ENCODE measurements at places on chromosomes 12 and 14.
A peak's percentile ranks its signal among the peaks of the same experiment; 100 is the strongest.

- DNase-seq, result peak; percentile 69
These were observed 5.5 kb downstream of the BCL11B start for GRCh38 chr14:99266181-99267178.

- DNase-seq, result peak; percentile 48
These were observed 118.4 kb upstream of the EVL start for GRCh38 chr14:99946652-99947489.

DNA sequence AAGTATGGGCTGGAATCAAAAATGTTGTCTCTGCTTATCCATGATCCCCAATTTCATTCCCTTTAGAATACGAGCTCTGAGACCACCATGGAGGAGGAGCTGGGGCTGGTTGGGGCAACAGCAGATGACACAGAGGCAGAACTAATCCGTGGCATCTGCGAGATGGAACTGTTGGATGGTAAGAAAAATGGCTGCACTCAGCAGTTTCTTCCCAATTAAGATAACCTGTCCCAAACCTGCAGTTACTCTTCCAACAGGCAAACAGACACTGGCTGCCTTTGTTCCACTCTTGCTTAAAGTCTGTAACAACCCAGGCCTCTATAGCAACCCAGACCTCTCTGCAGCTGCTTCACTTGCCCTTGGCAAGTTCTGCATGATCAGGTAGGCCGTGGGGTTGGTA is 6.6 kb upstream of the GAPDH start:
- DNase-seq, result no peak

- DNase-seq, result no peak
These were observed 10.9 kb downstream of the GATC start for GRCh38 chr12:120457133-120457532.

DNA sequence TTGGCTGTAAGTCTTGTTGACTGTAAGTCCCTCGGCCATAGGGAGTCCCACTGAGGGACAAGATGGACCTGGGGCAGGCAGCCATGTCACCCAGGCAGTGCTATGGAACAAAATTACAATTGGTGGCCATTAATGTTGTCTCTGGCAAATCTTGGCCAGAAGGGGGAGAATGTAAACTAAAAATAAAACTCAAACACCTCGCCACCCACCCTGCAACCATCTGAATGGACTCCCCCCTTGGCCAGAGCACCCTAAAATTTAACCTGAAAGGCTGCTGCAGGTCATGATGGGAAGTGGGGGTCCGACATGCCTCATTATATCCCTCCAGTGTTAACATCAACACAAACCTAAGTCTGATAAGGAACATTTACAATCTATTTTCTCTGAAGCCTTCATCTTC is 8.2 kb downstream of the SLC22A17 start:
- DNase-seq, result no peak

- no peak for DNase-seq
These were observed 12.4 kb upstream of the C12orf75 start for GRCh38 chr12:105317942-105318621.

- no peak for DNase-seq
These were observed 71.0 kb upstream of the FBXO21 start for GRCh38 chr12:117261247-117261646.

DNA sequence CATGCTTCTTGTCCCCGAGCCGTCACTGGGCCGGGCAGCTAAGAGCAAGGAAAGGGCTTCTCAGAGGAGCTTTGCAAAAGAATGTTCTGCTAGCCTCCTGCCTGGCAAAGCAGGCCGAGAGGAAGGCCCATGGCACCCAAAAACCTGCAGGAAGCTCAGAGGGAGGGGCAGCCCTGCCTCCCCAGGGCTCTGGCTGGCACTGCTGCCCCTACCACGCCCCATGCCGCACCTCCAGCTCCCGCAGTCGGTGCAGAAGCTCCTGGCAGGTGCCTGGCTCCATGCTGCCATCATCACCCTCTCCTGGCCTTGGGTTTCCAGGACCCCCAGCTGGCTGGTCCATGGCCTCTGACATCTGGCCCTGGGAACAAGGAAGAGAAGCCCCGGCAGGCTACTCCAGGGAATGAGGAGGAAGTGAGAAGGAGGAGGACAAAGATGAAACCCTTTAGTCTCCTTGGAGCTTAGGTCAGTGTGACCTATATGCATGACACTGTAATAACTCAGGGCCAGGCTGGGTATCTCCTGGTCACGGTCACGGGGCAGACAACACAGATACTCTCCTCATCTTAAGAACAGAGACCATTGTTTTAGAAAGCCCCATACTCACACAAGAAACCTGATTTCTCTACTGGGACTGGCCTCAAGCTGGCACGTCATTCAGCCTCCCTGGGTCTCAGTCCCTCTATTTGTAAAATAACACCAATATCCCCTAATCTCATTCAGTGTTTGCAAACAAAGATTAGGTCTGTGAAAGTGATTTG is 24.3 kb downstream of the NCKAP5L start:
- DNase-seq, result no peak

GRCh38 chr12:108305991-108306501 is 33.1 kb downstream of the CMKLR1 start:
- DNase-seq, result no peak

DNA sequence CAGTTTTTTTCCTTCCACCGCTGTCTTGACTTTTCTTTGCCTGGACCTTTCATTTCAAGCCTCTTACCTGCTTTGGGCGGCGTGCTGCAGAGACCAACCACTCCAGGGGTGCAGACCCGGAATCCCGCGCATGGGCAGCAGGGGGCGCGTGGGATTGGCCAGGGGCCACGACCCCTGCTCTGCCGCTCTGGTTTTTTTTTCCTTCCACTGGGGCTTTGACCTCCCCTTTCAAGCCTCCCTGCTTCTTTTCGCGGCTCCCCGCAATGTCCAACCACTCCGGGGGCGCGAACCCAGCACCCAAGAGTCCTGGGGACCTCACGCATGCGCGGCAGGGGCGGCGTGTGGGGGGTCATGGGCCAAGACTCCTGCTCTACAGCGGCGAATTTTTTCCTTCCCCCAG is 325.1 kb downstream of the ALG10 start:
- DNase-seq, result peak; percentile 19

- DNase-seq, result no peak
These were observed 36.3 kb downstream of the TTLL5 start for GRCh38 chr14:75697386-75697785.

GRCh38 chr14:99747582-99748330 is 45.5 kb upstream of the EML1 start:
- no peak for DNase-seq

Measured in WERI-Rb-1 (cell line).